ENCODE measurements at places on chromosomes 13 and 19.

GRCh38 chr19:29526730-29527499 lies 1.1 kb downstream of the VSTM2B start:
- DNase-seq, result no peak

DNA sequence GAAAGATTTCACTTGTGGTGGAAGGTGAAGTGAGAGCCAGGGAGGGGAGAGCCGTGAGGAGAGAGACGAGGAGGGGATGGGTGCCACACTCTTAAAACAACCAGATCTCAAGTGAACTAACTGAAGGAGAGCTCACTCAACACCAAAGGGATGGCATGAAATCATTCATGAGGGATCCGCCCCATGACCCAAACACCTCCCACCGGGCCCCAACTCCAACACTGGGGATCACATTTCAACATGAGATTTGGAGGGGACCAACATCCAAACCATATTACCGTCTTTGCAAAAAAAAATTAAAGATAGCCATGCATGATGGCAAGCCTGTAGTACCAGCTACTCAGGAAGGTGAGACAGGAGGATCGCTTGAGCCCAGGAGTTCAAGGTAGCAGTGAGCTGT lies 34.9 kb upstream of the POP4 start:
- DNase-seq, result no peak

DNA sequence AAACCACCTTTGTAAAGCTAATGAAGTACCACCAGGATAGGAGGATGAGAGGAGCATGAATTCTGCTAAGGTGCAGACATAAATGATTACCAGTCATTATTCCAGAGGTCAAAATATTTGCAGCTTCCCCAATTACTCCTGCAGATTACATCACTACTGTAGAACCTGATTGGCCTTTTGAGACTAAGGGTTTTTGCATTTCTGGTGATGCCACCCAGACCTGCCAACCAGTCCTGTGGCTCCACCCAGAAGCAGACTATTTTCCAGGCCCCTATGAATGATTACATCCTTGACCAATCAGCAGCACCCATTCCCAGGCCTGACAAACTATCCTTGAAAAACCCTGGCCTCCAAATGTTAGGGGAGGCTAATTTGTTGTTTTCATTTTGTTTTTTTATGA lies 11.2 kb upstream of the KCNC3 start:
- no peak for DNase-seq

DNA sequence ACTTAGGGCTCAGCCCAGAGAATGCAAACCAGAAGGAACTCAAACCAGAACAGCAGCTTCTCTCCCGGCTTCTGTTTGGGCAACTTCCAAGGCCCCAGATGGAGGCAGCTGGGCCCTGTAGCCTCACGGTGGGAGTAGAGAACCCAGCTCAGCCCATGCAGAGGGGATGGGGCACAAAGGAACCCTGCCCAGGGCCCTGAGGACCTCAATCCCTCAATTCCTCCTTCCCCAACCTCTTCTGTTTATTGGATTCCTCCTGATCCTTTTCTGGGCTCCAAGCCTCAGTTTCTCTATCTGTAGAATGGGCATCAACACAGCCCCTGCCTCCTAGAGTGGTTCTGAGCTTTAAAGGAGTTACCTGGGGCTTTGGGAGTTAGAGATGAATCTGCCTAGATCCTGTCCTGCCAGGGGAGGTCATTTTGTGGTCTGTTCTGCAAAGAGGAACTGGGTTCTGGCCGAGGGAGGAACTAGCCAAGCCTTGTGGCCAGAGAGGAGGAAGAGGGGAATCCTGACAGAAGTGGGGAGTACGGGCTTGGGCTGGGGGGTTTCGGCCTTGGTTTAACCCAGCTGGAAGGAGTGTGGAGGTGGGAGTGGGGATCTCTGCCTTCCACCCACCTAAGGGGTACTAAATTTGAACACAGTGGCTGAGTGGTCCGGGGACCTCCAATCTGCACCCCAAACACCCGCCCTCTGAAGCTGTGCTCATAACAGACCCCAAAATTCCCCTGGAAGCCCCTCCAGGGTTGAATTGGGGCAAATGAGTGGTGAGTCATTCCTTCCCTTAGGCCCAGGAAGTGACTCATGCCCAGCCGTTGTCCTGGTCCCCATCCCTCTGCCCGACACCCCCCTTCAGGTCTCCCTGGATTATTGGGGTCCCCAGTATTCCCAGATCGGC lies 2.7 kb downstream of the ADGRE5 start:
- DNase-seq, result no peak

GRCh38 chr13:48844676-48845075 lies 131.0 kb upstream of the FNDC3A start:
- DNase-seq, result no peak

DNA sequence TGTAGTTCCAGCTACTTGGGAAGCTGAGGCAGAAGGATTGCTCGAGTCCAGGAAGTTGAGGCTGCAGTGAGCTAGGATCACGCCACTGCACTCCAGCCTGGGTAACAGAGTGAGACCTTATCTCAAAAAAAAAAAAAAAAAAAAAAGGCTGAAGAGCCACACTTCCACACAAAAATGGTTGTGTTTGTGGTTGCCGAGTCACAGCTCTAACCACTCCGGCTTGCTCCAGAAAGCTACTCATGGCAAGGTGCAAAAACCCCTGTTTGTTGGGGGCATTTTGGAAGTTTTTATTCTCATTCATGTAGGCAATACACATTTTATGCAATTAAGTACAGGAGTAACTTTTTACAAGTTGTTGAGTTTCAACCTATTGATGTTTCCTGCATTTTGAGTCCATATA lies 93.5 kb downstream of the INSR start:
- DNase-seq, result no peak

DNA sequence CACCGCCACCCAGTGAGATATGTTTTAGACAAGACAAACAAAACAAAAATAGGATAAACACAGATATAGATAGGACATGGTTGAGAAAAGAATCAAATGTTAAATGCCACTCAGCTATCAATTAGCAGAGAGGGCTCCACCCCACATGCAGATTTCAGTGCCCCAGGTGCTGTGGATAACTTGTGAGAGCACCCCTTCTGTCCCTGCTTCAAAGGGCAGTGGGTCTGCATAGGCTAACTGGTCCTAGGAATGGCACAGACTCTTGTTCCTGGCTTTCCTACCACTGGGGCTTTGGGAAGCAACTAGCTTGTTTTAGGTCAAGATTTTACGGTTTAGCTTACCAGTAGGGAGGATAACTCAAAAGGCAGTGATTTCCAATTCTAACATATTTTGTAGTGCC lies 460.3 kb downstream of the TSHZ3 start:
- no peak for DNase-seq

- DNase-seq, result no peak
Measured at GRCh38 chr13:77781808-77782207, 84.3 kb downstream of the SLAIN1 start.

GRCh38 chr19:8846819-8847218 lies 14.6 kb downstream of the MBD3L1 start:
- no peak for DNase-seq

GRCh38 chr13:33353210-33353609 lies 67.7 kb upstream of the STARD13 start:
- DNase-seq, result no peak

- DNase-seq, result no peak
Measured at GRCh38 chr13:23949200-23949599, 51.9 kb upstream of the C1QTNF9B start.

DNA sequence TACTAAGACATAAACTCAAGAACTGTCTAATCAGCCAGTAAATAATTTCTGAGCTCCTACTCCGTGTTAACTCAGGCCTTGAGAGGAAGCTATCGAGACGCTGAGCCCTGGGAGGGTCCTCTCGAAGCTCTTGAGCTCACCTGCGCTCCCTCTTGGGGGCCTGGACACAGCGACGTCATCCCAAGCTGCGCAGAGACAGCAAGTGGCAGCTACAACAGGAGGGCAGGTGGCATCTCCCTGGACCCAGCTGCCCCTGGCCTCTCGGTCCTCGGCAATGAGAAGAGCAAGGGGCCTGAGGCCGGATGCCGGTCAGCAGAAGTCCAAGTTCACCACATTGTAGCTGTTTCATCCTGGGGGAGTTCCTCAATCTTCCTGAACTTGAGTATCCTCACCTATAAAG lies 30.5 kb upstream of the TUBGCP3 start:
- no peak for DNase-seq

- no peak for DNase-seq
Measured at GRCh38 chr19:45615795-45616703, 14.0 kb upstream of the GPR4 start.
